Neural progenitor cell (in vitro differentiated cells): ENCODE measurements at places on chromosomes 4 and X.

DNA sequence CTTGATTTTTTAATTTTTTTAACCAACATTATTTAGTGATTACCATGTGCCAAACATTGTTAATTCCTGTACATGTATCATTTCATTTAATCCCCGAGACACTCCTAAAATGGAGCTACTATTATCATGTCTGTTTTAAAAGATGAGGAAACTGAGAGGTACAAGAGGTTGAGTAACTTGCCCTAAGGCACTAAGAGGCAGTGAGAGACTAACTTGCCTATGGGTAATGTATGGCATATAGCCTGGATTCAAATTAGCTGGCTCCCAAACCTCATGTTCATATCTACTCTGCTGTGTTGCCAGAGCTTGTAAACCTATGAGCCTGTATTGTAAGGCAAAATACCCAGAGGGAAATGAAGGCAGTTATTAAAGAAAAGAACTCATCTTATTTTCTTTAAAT, 443.6 kb downstream of the IL15 start:
- DNase-seq: no peak

GRCh38 chrX:134371133-134371532, 88.8 kb upstream of the HPRT1 start:
- no peak for DNase-seq

DNA sequence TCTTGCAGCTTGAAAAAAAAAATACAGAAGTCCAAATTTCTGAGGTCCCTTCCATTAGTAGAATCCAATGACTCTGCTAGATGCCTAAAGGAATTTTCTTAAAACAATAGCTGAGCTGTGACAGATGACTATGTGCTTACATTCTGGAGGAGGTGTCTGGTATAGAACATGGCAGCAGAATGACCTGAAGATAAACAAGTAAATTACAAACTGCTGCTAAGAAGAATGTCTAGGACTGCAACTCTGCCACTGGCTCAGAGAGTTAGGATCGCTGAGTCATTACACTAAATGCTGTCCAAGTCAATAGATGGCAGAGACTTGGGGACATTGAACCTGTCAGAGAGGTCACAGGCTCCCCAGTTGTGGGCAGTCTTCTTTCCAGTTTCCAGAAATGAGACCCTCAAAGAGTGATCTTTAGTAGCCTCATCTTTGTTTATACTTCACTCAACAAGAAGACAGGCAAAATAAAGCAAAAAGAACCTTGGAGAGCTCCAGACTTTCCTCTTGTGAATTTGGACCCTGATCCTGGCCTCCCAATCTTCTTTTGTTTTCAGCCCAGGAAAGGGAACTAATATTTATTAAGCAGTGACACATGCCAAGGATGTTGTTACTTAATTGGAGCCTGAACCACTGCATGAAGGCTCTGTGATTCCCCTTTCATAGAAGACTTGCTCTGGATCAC, 56.4 kb upstream of the SCML1 start:
- no peak for DNase-seq

DNA sequence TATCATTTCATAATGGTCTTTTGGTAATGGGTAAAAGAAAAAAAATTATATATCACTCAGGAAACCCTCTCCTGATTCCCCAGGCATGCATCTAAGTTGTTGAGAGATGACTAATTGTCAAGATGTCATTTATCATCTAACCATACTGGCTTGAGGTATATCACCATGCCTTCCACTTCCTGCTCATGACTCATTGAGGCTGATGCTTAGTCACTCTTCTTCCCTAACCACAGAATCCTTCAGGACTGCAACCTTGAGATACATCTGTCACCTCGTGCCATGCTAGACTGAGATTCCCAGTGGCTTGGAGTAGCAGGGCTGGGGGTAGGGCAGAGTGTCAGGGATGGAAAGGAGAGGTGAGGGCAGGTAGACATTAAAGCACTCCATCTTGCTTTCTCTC, 782.5 kb upstream of the INTU start:
- DNase-seq: no peak

DNA sequence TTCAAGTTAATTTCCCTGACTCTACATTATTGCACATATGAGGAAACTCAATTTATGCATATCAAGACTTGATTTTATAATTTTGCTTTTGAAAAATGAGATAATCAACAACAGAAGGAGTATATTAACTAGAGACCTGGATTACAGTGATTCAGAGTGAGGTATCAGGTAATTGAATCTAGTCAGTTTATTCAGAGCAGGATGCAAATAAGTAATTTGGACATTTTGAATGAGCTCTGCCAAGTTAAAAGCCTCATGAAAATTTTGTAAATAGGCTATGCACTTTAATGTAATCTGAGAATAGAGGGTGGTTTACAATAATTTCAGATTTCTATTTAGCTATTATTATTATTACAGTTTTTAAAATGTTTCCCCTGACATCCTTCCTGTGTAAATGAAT, 203.7 kb upstream of the EMCN start:
- no peak for DNase-seq

GRCh38 chr4:54318904-54319303, 89.8 kb downstream of the PDGFRA start:
- peak; percentile 70 for DNase-seq
